ENCODE measurements at places on chromosomes 7 and 10. TPM values are rescaled to one million over a fixed set of nuclear protein-coding genes. Genes with fewer than 3 reads are reported as not detected.

Gene UBTD1
- total RNA-seq, result 9.0 TPM

Gene ZFYVE27
- 43.4 TPM for total RNA-seq

Gene SPDYE9
- total RNA-seq, result not detected

Gene H2BK1
- not detected for total RNA-seq

- no peak for DNase-seq
Measured at GRCh38 chr10:110431659-110432058, 66.0 kb upstream of the DUSP5 start.

DNA sequence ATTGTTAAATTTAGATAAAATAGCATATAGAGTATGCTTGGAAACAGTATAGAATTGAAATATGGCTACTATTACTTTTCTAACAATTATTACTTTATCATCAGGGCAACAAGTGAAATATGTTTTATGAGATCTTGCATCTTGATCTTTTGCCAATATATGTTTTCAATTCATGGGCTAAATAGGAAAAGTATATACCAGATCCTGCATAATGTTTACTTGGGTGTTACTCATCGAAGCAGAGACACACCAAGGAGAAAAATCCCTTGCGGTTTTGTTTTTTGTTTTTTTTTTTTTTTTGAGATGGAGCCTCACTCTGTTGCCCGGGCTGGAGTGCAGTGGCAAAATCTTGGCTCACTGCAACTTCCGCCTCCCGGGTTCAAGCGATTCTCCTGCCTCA is 541.4 kb downstream of the SUGCT start:
- DNase-seq, result no peak

DNA sequence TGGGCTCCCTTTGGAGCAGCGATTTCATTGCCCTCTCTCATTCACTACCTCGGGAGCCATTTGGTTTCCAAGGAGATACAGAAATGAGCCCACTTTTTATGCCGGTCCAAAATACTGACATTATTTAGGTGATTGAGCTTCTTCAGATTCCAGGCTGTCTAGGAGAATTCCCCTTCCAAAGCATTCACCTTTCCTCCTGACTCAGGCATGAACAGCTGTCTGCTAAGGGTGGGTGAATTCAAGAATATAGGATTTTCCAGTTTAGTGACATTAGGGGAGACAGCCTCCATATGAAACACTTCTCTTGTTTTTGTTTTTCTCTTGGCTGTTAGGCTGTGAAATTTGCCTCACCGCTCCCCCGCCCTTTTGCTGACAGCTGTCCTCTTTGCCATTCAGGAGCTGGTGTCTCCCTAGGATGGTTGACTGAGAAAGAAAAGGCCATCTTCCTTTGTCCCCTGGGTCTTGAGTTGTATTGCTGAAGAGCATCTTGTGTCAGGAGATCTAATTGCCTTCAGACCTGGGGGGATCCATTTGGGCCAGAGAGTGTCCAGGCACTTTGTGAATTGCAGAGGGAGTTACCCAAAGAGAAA is 56.7 kb downstream of the LRRC4 start:
- DNase-seq, result no peak

GRCh38 chr10:96025566-96025965 is 17.8 kb upstream of the CCNJ start:
- no peak for DNase-seq
